EH (cell line): ENCODE measurements at places on chromosomes 12 and 14.

- peak; percentile 57 for DNase-seq
These were observed 18.5 kb upstream of the GPRC5A start for GRCh38 chr12:12872934-12873275.

- peak; percentile 75 for DNase-seq
These were observed 39.1 kb downstream of the CORO1C start for GRCh38 chr12:108691998-108692808.

GRCh38 chr12:6038160-6038559, 86.3 kb downstream of the VWF start:
- DNase-seq, result peak; percentile 41

DNA sequence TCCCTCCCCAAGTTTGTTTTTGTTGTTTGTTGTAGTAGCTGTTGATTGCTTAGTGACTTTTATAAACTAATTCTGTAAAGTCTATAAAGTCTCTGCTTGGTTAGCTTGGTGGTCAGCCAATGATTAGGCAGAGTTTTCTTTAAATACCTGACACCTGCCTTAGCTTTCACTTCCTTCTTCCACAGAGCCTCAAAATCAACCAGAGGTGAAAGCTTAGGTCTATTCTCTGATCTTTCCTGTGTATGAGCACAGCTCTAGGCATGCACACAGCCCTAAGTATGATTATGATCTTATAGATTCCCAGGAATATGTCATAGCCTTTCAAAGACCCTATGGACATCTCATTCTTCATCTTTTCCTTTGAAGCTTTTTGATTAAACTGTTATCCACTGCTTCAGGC, 514.7 kb downstream of the AACS start:
- no peak for DNase-seq

GRCh38 chr12:57086493-57087009, 2.4 kb upstream of the NAB2 start:
- DNase-seq, result peak; percentile 81

- no peak for DNase-seq
These were observed 267.3 kb upstream of the SRRM4 start for GRCh38 chr12:118714051-118714460.

GRCh38 chr12:90940872-90941499, 14.0 kb downstream of the CCER1 start:
- DNase-seq, result peak; percentile 71

DNA sequence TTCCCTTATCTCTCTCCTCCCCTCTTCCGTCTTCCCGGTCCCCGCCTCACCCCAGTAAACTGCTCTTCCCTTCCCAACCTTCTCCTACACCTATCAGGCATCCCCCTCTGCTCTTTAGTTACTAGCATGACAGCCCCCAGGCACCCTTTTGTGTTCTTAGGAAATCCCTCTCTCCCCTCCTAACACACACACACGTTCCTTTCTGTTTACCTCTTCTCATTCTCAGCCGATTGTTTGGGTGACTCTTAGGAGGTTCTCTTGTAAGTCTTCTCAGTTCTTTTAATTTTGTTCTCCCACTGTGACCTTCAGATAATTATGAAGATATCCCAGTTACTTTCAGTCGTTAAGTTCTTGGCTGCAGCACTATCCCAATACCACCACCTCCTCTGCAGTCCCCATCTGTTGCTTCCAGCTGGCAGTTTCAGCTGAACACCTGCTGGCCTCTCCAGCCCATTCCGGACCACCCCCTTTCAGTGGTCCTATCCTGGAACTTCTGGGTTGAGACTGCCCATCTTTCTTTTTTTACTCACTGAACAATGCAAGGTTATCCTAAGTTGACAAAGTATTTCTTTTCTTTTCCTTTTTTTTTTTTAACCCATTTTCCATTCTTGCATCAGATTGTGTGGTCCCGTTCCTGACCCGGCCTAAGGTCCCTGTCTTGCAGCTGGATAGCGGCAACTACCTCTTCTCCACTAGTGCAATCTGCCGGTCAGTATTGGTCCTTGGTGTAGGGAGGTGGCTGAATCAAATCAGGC, 711 bp downstream of the MARS1 start:
- DNase-seq, result peak; percentile 12

GRCh38 chr14:97106166-97106565, 309.0 kb downstream of the VRK1 start:
- no peak for DNase-seq
